Fibroblast of villous mesenchyme (primary cell): ENCODE measurements at places on chromosomes 6 and 20. TPM values are rescaled to one million over a fixed set of nuclear protein-coding genes. Genes with fewer than 3 reads are reported as not detected.

The SAPCD1 gene
- total RNA-seq, result 0.43 and 1.3 TPM in 2 replicates

The TNFRSF21 gene
- total RNA-seq, result 39.3 and 43.2 TPM in 2 replicates

- no peak for DNase-seq
Observed at GRCh38 chr6:111032484-111033140, 50.8 kb downstream of the RPF2 start.

DNA sequence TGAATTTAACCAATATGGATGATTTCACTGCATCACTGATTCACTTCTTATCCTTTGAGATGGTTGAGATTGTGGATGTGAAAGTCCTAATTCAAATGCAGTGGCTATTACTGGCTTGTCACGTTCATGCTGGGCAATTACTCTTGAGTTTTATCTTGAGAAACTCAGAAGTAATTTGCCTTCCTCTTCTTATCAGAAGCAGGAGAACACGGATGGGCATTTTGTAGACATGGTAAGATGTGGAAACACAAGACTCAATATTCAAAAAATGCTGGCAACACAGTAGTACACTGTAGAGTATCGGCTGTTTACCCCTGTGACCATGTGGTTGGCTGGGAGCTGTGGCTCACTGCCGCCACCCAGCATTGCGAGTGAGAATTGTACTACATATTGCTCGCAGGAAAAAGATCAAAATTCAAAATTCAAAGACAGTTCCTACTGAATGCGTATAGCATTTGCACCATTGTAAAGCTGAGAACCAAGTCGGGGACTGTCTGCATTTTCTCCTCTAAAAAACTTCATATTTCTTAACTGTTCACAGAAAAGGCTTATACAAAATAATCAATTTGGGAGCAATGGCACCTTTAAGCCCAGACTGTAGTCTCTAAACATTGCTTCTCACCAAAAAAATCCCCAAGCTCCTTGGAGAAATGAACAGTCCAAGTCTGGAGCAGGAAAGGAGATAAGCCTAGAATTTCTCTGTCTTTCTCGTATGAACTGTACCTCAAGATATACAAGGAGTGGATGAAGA, 61.9 kb upstream of the ELOVL5 start:
- DNase-seq, result peak; percentile 51
